ENCODE measurements at places on chromosomes 2 and 18.

DNA sequence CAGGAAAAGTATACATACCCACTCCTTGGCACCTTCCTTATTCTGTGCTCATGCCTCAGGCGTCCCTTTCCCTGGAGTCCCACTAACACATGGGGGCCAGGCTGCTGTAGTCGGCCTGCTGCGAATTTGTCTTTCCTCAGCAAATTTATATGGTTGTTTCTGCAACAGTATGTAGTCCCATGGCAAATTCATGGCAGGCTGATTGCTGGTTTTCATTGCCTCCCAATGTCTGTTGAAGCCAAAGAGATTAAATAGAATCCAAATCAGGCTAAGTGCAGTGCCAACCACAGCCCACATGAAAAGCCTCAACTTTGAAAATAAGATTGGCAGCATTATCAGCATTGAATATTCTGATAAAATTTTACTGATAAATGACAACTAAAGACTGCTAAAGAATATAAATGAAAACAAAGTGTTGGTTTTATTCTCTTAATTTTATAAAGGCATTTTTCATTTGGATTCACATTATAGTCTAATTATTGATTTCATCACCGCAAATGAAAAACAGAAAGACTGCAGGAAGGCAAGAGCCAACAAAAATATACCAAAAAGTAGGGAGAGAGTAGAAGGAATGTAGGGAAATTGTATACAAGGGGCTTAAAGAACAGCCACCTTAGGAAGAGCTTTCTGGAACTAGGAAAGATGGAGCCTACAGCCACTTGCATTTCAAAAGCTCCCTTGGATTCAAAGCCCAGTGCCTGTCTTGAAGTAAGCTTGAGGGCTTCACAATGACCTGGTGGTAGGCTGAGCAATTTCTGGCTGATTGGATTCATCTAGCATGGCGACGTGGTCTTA is 283.7 kb upstream of the MMADHC start:
- DNase-seq, result no peak

- DNase-seq, result no peak
Measured at GRCh38 chr2:23387221-23387550, 2.2 kb downstream of the KLHL29 start.

GRCh38 chr18:45687621-45688020 is 36.4 kb upstream of the SLC14A1 start:
- no peak for DNase-seq

GRCh38 chr2:69729781-69730180 is 12.2 kb upstream of the ANXA4 start:
- DNase-seq, result no peak

DNA sequence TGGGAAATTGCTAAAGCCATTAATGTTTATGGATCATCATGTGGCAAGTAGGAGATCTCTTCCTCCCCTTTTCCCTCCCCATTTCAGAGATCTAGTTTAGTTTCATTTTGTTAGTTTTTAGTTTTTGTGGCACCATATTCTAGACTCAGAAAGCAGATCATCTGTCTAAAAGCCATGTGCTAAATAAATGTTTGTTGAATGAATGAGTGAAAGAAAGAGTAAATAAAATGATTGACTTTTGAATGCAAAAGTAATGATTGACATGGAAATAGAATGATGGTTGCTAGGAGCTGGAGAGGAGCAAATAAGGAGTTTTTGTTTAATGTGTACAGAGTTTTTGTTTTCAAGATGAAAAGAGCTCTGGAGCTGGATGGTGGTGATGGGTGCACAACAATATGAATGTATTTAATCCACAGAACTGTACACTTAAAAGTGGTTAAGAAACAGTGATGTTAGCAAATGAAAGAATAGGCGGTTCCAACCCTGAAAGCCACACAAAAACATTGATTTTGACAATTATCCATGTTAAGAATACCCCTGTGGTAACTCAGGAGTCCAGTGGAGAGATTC is 23.6 kb downstream of the TMEM178A start:
- DNase-seq, result peak; percentile 20

- DNase-seq, result no peak
Measured at GRCh38 chr18:11736656-11737055, 47.6 kb downstream of the GNAL start.

DNA sequence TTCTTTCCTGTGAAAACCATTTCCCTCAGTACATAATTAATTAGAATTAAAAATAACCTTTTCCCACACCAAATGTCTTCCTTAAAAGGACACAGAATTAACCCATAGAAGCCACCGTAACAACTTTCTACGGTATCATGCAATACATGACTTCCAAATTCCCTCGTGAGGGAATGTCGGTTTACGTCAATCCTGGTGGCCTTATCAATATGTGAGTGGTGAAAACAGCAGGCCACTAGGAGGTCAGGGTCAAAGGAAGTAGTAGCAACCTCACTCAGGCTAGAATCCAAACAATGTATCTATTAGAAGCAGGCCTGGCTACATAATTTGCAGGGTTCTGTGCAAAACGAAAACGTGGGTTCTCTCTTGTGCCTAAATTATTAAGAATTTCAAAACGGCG is 112.2 kb downstream of the GAREM1 start:
- no peak for DNase-seq

DNA sequence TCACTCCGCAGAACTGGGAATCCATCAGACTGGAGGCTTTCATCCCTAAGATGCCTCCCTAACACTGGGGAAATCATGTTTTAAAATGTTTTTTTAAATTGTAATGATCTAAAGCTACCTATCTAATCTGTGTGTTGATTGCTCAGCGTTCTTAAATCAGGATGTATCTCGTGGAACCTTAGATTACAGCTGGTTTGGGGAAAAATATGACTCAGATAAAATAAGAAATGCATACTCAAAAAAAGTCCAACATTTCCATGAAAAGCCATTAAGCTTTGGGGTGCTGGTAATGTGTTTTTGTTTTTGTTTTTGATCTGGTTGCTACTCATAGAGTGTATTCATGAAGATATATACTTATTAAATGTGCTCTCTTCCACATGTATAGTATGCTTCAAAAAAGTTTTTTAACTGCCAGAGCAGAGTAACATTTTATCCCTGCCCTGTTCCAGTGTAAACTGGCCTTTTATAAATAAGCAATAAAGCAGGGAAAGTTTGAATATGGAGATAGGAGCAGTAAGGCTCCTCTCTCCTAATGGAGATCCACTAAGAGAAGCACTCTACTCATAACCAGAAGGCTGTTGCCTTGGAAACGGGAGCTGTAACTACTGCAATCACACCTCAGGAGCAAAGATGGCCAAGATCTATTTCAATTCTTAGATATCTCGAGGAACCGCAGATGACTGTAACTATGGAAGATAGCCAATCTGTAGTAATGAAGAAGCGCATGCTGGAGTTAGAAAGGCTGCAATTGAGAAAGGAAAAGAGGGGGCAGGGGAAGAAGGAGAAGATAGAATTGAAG is 41.6 kb downstream of the ANKRD44 start:
- DNase-seq, result no peak

GRCh38 chr2:113276761-113277425 is 1.8 kb downstream of the PAX8 start:
- DNase-seq, result no peak

- DNase-seq, result no peak
Measured at GRCh38 chr2:170265321-170265720, 87.4 kb downstream of the MYO3B start.

DNA sequence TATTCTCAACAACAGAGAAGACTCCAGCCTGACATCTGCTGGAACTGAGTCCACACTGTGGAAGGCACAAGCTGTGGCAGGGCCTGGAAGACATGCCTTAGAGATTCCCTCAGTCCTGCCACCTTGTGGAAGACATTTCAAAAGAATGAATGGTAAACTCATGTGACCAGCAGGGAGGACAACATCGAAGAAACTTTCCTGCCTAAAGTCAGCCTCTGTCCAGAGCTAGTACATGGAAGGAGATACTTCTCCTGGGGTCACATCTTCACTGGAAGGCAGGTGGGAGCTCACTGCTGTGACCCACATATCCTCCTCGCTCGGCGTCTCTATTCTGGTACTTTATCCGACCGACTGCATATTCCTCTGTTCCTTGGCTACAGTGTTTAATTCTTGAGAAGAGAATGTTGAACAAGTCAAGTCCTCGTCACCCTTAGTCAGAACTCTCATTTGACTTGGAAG is 59.5 kb downstream of the PUM2 start:
- DNase-seq, result no peak

DNA sequence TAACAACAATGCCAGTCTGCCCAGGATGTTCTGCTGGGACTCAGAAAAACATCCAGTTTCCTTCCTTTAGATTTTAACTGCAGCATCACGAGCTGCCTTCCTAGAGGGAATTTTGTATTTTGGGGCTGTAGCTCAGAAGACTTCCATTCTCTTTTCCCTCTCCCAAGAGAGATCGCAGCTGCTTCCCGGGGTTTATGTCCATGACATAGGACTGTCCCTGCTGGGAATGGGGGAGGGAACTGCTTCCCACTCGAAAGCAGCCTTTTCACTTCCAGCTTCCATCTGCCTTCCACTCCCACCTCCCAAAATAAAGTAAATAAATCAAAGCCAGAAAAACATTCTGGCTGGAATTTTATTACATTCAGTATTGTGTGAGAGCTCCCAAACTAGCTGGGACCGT is 52.4 kb downstream of the LIMS1 start:
- DNase-seq, result no peak

- no peak for DNase-seq
Measured at GRCh38 chr18:38654946-38655345, 1089.3 kb upstream of the CELF4 start.

GRCh38 chr18:50193796-50194630 is 934 bp downstream of the MYO5B start:
- DNase-seq, result no peak

GRCh38 chr18:73101977-73102376 is 234.2 kb upstream of the NETO1 start:
- no peak for DNase-seq

DNA sequence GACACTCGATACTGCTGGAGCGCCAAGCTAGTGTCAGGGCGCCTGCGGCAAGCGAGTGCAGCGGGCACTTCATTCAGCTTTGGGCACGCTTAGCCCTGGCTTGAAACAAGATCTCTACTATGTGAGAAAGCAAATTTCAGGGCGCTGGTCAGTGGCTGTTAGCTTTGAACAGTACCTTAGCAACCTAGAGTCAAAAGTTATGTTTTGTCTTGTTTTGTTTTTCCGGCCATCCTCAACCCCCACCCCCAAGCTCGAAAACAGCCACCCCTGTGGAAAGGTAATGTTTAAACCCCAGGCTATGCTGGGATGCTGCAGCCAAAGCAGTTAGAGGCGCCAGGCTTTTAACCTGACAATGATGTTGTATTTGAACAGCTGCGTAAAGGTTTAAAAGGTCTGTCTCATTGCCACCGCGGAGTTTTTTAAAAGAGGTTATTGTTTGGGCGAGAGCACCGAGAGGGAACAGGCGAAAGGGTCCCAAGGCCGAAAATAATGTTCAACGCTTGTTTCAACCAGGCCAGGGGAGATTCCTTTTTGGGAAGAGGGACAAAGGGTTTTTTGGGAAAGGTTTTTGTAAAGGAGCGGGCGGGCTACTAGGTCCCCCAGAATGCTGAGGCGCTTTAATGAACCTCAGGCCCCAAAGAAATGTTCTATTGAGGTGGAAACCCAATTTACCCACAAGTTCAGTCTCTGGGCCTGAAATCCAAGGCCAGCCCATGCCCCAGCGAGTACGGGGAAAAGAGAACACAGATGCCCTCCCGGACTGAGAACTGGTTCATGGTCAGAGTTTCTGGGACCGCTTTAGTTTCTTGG is 2.3 kb upstream of the HOXD10 start:
- DNase-seq, result peak; percentile 92

DNA sequence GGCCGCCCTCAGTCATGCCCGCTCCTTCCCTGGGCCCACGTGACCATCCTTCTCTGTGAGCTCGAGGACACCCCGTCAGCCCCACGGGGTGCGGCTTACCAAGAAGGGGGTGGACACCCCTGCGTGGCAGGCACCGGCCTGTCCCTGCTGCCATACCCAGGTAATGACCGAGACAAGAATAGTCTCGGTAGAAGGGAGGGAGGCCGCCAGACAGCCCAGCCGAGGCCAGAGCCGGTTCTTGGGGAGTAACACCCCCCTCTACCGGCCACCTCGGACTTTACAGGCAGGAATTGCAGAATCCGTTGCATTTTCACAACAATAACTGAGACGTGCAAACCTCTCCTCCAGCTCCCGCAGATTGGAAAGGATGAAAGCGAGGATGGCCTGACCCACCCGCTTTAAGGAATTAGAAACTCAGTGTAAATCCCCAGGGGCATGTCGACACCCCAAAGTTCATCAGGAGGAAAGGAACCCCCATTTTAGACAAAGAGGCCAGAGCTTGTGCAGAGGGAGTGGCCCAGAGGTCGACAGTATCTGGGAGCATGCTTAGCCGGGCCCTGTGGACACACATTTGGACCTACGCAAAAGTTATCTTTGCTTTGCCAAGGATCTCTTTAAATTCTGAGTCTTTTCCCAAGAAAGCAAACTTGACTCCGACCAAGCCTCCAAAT is 60.1 kb upstream of the GLI2 start:
- no peak for DNase-seq

DNA sequence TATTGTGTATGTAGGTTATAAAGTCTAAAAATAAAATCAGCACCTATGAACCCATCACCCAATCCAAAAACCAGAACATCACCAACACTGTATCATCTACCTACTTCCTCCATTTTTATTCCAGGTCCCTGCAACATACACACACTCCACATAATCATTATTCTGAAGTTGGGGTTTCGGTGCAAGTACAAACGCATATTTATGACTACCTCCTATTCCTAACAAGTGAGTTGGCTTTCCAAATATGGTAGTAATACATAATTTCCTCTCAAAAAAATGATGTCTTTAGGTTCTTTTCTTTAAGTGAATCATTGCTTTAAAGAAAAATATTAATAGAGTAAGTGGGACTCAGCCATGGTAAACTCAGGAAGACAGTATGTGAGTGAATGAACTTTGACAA is 3.3 kb downstream of the ACVR1 start:
- DNase-seq, result no peak

DNA sequence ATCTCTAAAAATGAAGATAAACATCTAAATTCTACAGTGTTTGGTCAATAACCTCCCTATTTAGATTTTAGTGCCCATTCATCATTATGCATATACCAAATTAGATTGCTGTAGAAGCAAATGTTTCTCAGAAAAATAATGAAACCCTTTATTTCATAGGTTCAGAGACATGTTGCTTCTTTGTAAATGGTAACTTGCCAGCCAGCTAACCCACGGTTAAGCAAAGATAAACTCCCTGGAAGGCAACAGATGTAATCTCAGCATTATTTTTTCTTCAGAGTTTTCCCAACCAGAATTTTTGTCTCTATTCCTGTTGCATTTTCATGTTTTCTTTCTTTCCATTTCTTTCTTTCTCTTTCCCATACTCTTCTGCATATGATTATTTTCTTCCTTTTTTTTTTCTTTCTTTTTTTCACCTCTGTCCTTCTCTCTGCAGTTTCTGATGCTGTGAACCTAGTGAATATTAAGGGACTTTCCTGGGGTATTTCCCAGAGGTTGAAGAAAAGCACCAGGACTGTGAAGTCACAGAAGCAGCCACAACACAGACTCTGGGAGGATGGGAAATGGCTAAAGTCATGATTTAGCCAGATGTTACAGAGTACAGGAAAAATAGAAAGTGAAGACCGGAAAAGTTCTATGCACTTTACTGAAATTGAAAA is 50.0 kb upstream of the DSG1 start:
- DNase-seq, result no peak

GRCh38 chr2:233259730-233260129 is 8.3 kb downstream of the ATG16L1 start:
- DNase-seq, result no peak
